Mesothelial cell of epicardium (in vitro differentiated cells): ENCODE measurements at places on chromosomes 16 and 17. TPM values are rescaled to one million over a fixed set of nuclear protein-coding genes. Genes with fewer than 3 reads are reported as not detected.

DNA sequence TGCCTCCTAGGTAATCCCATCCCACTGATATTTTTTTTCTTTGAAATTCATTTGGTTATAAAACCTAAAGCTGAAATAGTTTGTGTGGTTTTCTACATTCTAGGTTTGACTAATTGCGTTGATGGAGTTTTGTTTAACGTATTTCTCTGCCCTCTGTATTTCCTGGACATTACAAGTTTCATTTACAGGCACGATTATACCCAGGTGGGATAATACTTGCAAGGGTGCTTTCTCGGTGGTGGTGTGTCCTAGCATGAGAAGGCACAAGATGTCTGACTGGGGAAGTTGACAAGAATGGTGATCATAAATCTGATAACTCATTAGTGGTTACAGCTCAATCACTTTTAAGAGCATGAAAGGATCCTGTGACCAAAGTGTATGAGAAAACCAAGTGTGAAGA lies 45.0 kb downstream of the DYNLRB2 start:
- no peak for DNase-seq

Gene STX1B
- 4.9 to 5.9 TPM (median 5.2 TPM) in 3 replicates for total RNA-seq

GRCh38 chr17:73069841-73070240 lies 22.6 kb downstream of the SLC39A11 start:
- DNase-seq = no peak

Gene HNF1B
- total RNA-seq = 0.14 to 0.31 TPM (median 0.29 TPM) in 3 replicates

Gene KIF22
- total RNA-seq = 72.6 to 78.3 TPM (median 76.9 TPM) in 3 replicates

Gene C16orf92
- not detected in 3 replicates for total RNA-seq

GRCh38 chr16:35687781-35688180 lies 2228.4 kb downstream of the TP53TG3F start:
- no peak for DNase-seq

Gene LPO
- total RNA-seq = 0.16 to 0.29 TPM (median 0.27 TPM) in 3 replicates

GRCh38 chr17:42281571-42282096 lies 5.4 kb upstream of the STAT5B start:
- no peak for DNase-seq

- DNase-seq = no peak
Measured at GRCh38 chr17:13005530-13005929, 12.3 kb downstream of the ELAC2 start.

GRCh38 chr17:78241277-78242023 lies 10.0 kb downstream of the TMEM235 start:
- no peak for DNase-seq

GRCh38 chr17:56833057-56833808 lies 487 bp downstream of the C17orf67 start:
- peak; percentile 38 for DNase-seq

Gene MT4
- total RNA-seq = not detected in 3 replicates

DNA sequence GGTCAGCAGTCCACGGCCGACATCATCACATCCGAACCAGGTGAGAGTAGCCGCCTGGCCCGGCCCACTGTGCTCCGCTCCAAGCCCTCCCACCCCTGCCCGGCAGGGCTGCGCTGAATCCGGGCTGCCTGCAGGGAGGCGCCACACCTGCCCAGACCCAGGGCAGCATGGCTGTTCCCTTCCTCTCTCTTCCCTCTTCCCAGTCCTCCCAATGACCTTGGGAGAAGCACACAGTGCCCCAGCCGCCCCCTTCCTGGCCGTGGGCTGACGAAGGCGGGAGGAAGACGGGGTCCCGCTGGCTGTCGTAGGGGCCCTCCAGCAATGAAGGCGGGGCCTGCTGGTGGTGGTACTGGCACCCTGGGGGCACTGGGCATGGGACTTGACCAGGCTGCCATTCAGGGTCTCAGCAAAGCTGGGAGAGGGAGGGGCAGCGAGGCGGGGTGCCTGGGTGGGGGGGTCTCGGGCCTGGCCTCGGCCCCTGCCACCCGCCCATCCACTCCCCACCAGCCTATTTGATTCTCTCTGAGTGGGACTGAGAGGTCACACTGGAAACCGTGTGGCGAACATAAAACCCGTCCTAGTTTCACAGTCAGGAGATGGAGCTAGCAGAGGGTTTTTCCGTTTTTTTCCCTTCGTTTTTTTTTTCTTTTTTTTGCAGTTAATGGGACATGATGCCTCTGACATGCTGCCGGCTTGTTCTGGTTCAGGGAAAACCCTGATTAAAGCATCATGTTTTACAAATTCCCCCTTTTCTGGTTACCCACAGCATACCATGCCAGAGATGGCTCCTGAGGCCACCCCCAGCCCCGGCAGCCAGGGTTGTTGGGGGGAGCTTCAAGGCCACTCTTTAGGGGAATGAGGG lies 50.6 kb downstream of the BAHCC1 start:
- DNase-seq = no peak

GRCh38 chr16:89363621-89364393 lies 126.6 kb downstream of the ANKRD11 start:
- DNase-seq = no peak

- no peak for DNase-seq
Measured at GRCh38 chr17:12230481-12231354, 210.0 kb downstream of the MAP2K4 start.

GRCh38 chr17:50764734-50765149 lies 2.6 kb downstream of the ANKRD40CL start:
- DNase-seq = no peak
